ENCODE measurements at places on chromosomes 3 and 15. TPM values are rescaled to one million over a fixed set of nuclear protein-coding genes. Genes with fewer than 3 reads are reported as not detected.

CLRN1 gene
- not detected for total RNA-seq

DNA sequence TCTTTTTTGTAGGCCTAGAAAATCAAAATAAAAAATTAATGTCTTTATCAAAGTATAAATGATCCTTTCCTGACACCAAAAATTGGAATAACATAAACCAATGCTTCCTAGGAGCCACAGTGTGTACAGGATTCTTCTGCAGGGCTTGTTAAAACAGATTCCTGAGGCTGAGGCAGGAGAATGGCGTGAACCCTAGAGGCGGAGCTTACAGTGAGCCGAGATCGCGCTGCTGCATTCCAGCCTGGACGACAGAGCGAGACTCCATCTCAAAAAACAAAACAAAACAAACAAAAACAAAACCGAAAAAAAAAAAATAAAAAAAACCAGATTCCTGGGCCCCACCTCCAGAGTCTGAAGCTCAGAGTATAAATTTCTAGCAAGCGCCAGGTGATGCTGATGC is 78.0 kb downstream of the PEX5L start:
- no peak for DNase-seq

GRCh38 chr15:80890341-80891005 is 99.1 kb downstream of the MESD start:
- DNase-seq: no peak

ADGRG7 gene
- not detected for total RNA-seq

HTR3E gene
- not detected for total RNA-seq

DNA sequence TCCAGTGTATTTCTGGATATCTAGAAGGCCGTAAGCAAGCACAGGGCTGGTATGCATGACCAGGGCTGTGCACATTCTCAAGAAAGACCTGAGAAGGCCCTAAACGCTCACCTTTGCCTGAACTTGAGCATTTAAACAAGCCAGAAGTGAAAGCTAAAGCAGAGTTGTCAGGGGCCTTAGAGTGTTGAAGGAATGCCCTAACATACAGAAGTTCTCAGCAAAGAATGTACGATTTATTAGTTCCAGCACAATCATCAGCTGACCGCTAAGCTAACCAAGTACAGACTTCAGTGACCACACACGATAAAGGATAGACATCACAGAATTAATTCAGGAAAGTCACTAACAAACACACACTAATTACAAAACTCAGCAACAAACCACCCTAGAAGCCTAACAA is 8.7 kb downstream of the HLTF start:
- no peak for DNase-seq

TMEM62 gene
- total RNA-seq: 37.6 TPM

DNA sequence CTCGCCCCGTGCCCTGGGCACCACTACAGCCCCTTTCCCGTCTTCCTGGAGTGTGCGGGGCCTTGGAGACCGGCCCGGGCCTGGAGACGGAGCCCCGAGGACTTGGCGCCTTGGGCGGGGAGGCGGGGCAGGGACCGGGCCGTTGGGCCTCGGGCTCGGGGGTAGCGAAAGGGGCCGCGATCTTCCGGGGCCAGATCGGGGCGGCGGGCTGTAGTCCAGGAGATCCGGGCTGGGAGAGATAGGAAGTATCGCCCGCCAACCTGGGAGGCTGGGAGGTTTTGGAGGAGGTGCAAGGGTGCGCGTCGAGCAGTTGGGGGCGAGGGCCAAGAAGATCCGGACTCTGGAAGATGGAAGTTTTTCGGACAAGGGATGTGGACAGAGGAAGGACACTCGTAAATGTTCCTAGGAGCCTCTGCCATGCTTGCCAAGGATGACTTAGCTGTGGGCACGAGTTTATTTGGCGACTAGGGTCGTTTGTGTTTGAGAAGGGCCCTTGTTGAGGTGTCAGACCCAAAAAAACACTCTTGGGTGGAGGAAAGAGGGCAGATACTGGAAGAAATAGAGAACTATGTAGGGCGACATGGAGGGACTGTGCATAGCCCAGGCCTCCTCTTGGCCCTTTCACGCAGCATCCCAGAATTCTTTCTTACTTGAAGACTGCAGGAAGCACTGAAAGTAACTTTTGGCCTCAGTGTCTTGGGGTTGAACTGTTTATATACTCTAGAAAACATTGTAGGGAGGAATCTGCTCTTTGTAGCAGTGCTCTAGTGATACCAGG is 712 bp downstream of the RTF1 start:
- no peak for DNase-seq

GPR87 gene
- total RNA-seq: not detected
